ENCODE measurements at places on chromosomes 11 and 22.

GRCh38 chr11:128895526-128895925 is 4.4 kb downstream of the KCNJ5 start:
- DNase-seq, result no peak

- DNase-seq, result no peak
Measured at GRCh38 chr11:88275636-88276035, 61.9 kb downstream of the CTSC start.

DNA sequence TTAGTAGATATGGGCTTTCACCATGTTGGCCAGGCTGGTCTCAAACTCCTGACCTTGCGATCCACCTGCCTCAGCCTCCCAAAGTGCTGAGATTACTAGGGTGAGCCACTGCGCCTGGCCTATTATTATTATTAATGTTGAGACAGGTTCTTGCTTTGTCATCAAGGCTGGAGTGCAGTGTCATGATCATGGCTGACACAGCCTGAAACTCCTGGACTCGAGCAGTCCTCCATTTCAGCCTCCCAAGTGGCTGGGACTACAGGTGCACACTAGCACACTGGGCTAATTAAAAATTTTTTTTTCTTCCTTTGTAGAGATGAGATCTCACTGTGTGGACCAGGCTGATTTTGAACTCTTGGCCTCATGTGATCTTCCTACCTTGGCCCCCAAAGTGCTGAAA is 102.0 kb downstream of the STIM1 start:
- DNase-seq, result no peak

DNA sequence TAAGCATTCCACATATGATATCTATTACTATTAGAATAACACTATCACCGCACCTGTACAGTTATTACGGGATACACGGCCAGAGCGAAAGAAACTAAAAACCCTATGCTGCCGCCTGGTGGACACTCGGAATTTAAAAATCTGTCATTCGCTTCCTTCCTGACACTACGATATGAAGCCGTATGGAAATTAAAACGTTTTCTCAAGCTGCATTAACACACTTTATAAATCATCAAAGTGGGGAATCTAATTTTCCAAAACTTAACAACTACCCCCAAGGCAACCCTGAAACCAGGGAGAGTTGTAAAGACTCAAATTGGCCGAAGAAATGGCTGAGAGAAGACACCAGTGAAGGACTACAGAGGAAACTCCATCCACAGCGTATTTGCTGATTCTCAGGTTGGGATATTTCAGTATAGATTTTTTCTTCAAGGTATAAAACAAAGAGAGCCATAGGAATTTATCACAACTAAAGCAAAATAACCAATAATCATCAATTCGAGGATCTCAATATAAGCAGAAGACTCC is 1.4 kb downstream of the CCDC73 start:
- peak; percentile 48 for DNase-seq

DNA sequence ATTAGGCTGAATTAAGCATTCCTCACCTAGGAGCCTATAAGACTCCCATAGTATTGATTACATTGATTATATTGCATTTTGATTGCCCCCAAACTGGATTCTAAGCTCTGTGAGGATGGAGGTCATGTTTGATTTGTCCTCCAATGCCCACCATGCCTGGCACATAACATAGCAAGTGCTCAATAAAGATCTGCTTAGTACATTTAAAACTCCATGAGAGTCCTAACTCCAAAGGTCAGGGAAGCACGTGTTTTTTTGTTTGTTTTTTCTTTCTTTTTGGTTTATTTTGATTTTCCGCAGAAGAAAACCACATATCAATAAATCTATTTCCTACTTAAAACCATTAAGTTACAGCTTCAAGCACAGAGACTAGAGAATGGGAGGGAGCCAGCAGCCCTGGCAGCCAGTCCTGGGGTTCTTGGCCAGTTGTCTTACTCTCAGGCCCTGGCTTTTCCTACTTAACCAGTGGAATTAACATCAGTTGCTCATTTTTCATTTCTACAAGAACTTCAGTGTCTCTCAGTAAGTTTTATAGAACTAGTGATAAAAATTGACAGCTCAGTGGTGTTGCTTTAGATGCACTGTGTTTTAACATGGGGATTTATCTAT is 429.9 kb upstream of the CCDC90B start:
- no peak for DNase-seq

DNA sequence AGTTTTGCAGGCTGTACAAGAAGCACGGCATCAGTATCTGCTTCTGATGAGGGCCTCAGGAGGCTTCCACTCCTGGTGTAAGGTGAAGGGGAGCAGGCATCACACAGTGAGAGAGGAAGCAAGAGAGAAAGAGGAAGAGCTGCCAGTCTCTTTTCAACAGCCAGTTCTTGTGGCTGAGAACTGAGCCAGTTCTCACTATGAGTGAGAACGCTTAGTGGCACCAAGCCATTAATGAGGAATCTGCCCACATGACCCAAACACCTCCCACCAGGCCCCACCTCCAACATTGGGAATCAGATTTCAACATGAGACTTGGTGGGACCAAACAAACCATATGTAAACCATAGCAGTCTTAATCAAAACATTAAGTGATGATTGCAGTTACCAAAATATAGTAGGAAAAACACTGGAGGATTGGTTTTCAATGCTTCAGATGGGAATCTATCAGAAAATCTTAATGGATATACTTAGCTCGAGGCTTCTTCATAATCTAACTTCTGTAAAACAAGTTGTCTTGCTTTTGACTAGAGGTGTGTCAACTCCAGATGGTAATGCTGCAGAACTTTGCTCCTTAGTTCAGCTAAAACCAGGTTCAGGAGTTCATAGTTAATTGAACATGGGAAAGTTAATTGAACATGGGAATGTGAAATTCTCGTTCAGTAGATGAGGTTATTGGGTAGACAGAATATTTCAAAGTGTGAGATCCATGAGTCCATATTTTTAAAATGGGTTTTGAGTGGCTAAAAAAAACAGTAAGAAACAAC is 12.2 kb downstream of the FAR1 start:
- DNase-seq, result no peak

GRCh38 chr11:70737816-70738630 is 339.7 kb downstream of the CTTN start:
- DNase-seq, result no peak

DNA sequence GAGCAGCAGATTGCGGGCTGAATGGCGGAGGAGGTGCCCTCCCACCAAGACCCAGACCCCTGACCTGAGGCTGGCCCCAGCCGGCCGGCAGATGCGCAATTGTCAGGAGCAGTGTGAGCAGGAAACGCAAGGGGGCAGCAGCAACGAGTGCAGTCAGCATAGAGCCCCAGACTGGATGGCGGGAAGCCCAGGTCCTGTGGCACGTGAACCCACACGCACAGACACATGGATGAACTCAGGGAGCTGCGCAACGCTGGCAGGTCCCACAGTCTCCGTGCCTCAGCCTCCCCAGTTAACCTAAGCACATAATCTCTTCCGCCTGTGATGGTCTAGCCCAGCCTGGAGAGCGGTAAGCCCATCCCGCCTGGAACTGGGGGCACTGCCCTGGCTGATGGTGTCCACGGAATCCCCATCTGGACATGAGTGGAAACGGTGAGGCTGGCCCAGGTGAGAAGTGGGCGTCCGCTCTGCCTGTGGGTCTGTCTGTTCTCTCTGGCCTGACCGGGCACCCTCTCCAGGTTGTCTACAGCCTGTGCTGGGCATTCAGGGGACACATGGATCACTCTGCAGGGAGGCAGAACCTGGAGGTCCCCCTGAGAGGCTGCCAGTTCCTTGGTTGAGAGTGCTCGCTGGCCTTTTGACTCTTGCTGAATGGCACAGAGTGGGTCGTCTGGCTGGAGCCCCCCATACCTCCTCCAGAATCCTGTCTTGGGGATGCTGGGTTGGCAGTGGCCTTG is 626 bp upstream of the TBX10 start:
- DNase-seq, result peak; percentile 43

DNA sequence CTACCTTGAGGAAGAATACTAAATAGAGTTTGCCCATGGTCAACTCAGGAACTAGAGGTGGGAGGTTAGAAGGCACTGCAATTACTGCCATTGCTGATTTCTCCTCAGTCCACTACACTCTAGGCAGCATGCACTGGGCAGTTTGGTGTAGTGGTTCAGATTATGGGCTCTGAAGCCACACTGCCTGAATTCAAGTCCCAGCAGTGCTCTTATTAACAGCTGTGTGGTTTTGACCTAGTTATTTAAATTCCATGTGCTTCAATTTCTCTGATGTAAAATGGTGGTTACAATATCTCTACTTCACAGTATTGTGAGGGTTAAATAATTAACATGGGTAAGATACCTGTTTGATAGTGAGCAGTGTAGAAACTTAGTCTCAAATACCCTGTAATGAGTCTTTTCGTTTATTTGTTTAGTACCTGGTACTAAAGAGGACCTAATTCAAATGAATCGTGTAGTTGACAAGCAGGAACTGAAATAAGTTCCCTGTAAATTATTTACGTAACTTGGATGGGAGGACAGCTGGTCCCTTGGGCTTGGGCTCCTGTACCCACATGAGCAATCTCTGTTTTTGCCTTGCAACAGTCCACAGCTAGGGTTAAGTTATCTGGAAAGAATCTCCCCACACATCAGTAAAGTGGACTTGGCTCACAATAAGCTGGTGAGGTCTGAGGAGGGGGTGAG is 17.8 kb downstream of the PRR5L start:
- no peak for DNase-seq

DNA sequence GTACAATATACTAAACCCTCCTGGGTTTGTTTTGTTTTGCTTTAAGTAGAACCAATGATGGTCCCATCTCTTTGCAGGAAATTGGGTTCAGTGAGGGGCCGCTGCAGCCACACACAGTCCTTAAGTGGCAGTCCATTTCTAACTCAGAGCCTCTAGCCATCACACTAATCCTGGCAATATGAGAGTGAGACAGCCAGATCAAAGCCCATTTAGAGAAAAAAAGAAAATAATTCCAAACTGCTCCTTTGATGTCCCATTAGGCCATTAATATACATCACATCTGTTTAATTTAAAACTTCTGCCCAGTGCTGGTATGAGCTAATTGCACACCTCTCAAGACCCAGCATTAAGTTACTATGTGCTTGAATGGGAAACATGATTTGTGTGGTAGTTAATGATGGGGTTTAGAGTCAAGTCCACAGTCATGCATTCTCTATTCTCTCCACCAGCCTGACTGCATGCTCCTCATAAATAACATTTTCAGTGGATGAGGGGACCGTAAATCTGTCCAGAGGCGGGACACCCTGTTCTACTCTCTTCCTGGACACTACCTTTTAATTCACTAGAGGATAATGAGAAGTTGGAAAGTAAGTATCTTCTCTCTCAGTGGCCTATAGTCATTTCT is 53.8 kb upstream of the BIRC3 start:
- no peak for DNase-seq

GRCh38 chr11:72240461-72241290 is 3.3 kb downstream of the PHOX2A start:
- DNase-seq, result no peak

GRCh38 chr11:8213376-8213775 is 44.6 kb upstream of the RIC3 start:
- no peak for DNase-seq

DNA sequence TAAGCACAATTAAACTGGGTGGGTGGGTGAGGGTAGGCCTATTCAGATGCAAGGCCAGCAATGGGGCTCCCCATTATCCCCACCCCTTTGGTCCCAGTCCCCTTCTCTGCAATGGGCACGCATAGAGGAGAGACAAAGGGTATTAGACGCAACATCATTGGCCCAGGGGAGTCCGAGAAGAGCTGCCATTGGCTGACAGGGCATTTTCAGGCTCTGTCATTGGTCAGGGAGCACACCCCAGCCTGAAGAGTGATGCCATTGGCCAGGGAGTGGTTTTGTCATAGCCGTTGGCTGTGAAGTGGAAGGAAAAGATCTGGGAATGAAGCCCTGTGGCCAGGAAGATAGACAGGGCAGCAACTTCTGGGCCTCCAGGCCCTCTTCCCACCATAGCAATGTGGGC is 2.8 kb upstream of the TRIM3 start:
- DNase-seq, result no peak

DNA sequence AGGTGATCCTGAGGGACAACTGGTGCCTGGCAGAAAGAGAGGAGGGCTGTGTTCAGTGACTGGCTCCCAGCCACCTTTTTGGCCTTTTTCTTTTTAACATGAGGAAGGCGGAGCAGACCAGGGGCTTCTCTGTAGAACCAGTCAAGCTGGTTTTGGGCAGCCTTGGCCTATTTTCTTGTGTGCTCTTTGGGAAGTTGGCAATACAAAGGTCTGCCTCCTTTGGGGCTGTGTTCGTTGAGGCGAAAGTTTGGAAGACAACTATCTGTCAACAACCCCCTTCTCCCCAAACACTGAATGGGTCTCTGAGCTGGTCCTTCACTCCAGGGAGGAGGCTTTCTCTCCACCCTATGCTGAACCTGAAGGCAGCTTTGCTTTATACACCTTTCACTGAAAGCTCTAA is 8.5 kb downstream of the MARK2 start:
- DNase-seq, result no peak

GRCh38 chr11:2859699-2860037 is 25.9 kb downstream of the CDKN1C start:
- no peak for DNase-seq

- DNase-seq, result no peak
Measured at GRCh38 chr11:62607714-62608113, 4.9 kb downstream of the EML3 start.

DNA sequence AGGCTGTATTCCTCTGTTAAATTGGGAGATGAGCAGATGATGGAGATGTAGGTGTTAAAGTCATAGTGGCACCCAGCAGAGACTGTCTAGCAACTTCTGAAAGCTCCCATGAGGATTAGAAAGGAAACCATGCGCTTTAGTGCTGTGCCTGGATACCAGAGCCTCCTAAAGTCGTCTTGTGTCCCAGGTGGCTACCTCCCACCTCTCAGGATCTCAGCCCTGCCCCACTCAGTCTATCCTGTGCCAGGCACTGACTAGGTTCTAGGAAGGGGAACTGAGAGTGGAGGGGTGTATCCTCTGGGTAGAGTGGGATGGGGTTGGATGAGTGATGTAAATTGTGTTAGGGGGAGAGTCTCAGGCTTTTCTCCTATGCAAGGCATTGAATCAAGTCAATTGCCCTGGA is 60.2 kb downstream of the KIAA1671 start:
- DNase-seq, result no peak

DNA sequence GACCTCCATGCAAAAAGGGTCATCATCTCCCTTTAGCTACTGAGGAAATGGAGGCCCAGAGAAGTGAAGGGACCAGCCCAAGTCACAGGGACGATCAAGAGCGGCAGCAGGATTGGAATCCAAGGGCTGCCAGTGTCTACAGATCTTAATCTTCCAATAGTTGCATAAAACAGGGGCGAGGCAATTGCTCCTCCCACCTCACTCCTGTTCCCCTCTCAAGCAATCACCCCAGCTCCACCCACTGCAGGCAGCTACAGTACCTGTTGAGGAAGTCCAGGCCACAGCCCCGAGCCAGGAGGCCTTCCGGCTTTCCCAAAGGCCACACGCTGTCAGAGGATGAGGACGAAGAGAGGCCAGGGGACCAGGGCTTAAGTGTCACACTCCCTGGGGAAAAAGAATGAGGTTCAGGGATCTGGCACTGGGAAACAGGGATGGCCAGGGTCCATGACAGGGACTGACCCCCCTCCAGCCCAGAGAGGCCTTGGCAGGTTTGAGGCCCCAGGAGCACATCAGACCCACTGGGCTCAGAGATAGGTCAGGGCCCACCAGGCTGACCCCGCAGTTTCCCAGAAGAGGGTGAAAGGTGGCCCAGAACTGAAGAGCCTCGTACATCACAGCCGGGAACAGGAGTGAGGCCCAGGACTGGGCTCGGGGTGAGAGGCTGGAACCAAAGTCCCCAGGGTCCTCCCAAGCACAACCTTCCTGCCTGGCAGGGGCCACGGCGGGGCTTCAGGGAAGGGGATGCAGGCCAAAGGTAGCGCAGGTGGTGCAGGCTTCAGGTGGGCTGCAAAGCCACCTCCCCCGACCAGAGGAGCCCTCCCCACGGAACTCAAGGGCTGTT is 16.4 kb upstream of the MFNG start:
- no peak for DNase-seq
